ENCODE measurements at places on chromosomes 3 and 15.
A peak's percentile ranks its signal among the peaks of the same experiment; 100 is the strongest.

DNA sequence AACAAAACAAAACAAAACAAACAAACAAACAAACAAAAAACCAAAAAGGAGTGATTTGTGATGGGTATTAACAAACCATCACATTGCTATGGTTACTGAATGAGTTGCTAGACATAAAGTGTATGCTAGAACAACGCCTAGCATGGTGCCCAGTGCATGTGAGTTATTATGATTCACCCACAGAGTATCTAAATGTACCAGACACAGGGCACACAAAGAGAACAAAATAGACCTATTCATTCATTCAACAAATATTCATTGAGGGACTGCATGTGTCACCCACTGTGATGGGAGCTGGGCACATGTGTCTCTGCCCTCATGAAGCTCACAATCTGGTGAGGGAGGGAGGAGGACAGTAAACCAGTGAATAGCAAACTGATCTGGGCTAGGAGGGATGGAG lies 11.6 kb upstream of the ACAN start:
- no peak for DNase-seq

GRCh38 chr3:110262896-110263295 lies 808.7 kb upstream of the NECTIN3 start:
- DNase-seq, result no peak

DNA sequence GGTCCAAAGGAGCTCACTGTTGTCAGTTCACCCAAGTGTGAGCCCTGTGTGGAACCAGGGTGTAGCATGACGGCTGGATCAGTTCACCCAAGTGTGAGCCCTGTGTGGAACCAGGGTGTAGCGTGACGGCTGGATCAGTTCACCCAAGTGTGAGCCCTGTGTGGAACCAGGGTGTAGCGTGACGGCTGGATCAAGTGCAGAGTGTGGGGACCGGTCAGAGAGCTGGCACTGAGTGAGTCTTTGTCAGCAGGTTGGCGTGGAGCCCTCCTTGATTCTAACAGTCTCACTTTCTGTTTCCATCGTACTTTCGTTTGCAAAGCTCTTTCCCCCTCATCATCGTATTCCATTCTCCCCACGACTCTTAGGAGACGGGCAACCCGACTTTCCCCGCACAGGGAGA lies 57.9 kb upstream of the DLG1 start:
- DNase-seq, result no peak

DNA sequence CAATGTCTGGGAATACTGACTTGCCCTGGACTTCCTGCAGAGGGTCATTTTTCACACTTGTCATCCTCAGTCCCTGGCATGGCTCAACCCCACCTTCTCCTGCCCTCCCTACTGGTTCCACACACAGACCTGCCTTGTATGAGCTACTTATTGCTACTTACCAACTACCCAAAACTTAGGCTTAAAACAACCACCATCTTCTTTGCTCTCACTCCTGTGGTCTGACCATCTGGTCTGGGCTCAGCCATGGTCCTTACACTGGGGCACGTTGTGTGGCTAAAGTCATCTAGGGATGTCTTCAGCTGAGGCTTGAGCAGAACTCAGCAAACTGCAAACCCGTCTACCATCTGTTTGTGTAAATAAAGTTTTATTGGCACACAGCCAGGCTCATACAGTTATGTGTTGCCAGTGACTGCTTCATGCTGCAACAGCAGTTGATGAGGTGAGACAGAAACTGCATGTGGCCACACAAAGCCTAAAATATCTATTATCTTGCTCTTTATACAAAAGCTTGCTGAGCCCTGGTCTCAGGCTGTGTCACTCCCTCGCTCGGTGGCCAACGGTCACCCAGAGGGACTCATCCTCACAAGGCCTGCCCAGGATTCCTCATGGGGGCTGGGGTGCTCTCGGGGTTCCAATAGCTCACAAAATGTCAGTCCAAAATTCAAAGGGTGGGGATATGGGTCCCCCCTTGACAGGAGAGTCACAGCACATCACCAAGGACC lies 43.5 kb downstream of the KLF15 start:
- DNase-seq, result peak; percentile 8

DNA sequence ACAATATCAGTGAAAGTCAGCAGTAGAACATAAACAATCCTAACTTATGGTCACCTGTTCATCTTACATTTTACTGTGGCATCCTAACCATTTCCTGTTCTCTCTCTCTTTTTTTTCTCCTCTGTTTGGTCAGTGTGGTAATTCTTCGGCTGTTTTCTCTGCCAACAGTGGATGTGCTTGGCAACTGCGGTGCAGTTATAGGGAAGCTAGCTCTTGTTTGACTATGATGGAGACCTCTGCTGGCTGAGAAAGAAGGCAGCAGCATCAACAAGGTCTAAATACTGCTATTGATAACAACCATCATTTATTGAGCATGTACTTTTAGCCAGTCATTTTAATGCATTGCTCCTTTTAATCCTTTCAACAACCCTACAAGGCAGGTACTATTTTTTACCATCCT lies 723 bp upstream of the DRD3 start:
- peak; percentile 46 for DNase-seq

DNA sequence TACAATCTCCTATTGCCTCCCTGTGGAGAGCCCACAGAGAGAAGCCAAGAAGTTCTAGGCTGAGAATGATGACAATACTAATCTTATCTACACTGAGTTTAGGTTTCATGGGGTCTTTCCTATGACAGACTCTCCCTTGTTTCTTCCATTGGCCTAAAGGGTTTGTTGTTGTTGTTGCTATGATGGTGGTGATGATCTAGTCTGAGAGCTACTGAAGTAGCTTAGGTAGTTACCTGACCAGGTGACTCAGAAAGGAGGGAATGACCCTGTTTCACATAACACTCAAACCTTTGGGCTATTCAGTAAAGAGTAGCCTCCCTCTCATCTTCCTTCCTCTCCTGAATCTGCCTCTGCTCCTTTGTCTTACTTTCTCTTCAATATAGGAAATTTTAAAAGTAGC lies 170.2 kb downstream of the GMNC start:
- no peak for DNase-seq

DNA sequence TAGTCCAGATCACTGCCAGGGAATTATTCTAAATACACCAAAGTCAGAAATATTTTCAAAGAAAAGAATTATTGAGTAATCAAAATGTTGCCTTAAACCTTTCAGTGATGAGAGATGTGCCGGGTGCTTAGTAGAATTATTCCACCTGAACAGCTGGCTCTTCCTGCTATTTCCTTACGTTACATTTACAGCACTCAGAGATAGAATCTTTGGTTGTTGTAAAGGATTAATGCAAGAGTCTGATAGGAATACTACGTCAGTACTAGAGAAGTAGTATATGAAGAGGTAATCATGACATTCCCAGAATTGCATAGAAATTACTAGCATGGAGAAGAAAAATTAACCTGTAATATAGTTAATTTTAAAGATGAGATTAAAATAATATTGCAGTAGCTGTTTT lies 50.9 kb upstream of the ZDHHC23 start:
- DNase-seq, result no peak

GRCh38 chr3:184739594-184740505 lies 28.0 kb upstream of the MAGEF1 start:
- no peak for DNase-seq

DNA sequence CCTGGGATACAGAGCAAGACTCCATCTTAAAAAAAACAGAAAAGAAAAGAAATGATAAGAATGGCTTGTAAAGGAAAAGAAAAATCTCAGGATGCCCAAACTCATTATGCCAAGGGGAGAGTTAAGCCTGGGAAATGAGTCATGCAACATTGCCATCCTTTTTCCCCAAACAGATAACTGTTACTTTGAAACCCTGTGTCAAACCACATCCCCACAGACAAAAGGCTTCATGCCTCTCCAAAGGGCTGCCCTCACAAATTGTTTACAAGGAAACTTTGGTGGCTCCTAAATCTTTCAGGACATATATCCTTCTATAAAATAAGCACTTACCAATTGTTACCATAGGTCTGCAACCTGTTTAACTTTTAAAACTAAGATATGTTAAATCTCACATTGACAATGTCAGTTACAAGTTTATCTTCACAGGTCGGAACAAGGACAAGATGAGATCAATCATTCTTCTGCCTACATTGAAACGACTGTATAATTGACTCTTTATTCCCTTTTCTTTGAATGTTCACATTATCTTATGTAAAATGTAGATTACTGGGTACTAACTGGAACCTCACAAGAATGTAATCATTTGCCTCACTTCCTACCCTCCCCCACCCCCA lies 18.6 kb upstream of the SENP7 start:
- no peak for DNase-seq

DNA sequence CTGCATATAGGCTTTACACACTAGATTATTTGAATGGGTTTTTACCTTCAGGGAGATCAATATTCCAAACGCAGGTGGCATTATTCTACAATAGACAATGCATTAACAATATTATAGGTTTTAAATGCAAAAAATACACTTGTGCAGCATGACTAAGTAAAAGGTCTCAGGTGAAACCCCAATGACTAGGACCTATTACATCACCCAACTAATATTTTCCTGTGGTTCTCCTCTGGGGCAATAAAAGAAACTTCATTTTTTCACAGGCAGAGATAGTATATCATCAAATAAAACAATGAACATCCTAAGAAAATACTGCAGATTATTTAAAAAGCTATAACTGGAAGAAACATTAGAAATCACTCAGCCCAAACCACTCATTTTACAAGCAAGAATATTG lies 375.3 kb downstream of the ROBO1 start:
- DNase-seq, result no peak

DNA sequence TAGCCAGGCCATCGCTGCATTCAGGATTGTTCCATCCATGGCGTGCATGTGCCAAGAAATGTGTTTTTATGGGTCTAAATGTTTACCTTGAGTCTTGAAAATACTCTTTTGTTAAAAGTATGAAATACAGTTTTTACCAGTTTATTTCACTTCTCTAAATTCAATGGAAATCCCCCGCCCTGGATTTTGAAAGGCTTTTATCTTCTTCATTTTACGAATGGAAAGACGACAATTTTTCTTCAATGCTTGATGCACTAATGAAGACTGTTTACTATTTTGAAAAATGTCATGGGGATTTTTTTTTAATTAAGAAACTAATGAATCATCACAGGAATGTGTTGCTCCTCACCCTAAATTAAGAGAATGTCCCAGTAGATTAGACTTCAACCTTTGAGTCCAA lies 83.5 kb downstream of the FAM81A start:
- no peak for DNase-seq

- DNase-seq, result no peak
Observed at GRCh38 chr3:72164635-72164978, 379.7 kb upstream of the PROK2 start.

GRCh38 chr3:35932995-35933394 lies 293.7 kb downstream of the ARPP21 start:
- peak; percentile 0 for DNase-seq

DNA sequence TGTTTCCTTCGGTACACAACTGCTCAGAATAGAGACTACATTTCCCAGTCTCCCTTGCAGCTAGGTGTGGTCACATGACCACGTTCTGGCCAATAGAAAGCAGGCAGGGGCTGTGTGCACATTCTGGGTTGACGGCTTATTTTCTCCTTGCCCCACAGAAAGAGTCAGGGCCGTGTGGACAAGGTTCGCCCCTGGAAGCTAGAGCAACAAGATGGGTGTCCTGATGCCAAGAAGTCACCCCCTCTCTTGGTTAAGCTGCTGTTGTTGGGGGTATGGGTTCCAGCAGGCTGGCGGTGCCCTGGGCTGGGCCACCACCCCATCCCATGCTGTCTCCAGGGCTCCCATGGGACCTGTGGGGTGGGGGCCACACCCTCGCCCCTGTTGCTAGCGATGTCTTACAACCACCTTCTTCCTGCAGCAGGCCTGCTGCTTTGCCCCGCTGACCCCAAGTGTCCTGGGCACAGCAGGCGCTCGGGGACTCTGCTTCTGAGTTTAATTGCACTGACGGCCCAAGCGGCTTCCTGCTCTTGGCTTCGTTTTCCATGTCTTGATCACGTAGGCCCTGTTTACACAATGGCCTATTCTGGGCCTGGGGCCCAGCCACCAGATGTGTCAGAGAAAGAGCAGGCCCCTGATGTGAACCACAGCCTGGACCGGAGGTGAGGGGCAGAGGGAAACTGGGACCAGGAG lies 24.9 kb downstream of the ABTB1 start:
- DNase-seq, result peak; percentile 95

GRCh38 chr3:148243609-148244008 lies 454.1 kb upstream of the AGTR1 start:
- DNase-seq, result no peak

DNA sequence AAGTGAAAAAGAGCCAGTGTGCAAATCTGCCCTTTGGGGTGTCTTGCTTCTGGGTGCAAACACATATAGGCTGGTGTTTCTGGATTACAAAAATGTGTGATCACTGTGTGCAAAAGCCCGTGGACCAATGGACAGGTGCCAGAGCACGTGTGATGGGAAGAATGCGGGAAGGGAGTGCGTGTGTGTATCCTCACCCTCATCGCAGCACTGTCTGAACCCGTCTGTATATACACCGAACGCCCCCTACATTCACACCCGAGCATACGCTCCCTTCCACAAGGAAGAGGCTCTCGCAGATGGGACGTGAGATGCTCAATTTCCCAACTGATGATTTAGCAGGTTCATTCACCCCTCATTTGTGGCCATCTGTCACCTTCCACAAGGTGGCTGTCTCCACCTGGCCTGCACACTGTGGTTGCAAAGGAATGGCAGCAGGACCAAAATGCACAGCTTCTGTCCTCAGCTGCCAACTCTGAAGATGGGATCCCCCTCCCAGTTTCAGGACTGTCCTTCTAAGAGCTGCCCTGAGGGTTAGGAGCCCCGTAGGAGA lies 19.4 kb upstream of the SLC6A1 start:
- DNase-seq, result no peak

DNA sequence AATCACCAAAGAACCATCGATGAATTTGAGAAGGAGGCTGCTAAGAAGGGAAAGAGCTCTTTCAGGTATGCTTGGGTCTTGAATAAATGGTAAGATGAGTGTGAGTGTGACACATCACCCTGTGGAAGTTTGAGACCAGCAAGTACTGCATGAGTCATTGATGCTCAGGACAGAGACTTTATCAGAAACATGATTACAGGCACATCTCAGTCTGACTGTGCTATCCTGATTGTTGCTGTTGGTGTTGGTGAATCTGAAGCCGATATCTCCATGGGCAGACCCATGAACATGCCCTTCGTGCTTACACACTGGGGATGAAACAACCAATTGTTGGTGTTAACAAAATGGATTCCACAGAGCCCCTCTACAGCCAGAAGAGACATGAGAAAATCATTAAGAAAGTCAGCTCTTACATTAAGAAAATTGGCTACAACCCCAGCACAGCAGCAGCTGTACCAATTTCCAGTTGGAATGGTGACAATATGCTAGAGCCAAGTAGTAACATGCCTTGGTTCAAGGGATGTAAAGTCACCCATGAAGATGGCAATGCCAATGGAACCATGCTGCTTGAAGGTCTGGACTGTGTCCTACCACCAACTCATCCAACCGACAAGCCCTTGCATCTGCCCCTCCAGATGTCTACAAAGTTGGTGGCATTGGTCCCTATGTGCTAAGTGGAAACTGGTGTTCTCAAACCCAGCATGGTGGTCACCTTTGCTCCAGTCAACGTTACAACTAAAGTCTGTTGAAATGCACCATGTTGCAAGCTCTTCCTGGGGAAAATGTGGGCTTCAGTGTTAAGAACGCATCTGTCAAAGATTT lies 20.5 kb downstream of the TM4SF4 start:
- peak; percentile 89 for DNase-seq
